ENCODE measurements at places on chromosomes 7 and 10.

DNA sequence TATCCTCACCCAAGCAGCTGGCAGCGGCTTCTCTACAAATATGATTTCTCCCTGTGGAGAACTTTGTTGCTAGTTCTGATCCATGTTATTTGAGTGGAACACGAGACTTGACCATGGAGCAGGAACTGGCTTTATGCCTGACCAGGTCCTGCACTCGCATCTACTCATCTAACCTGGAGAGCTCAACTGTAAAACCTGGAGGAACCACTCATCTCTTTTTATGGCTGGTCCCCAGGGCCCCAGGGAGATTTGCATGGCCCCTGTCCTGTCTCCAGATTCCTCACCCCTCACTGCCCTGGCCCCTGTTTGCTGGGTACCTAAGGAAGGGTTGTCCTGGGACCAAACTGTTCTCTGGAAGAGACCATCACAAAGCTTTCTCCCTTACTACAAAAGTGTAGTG lies 16.0 kb downstream of the TCAF1 start:
- no peak for DNase-seq

DNA sequence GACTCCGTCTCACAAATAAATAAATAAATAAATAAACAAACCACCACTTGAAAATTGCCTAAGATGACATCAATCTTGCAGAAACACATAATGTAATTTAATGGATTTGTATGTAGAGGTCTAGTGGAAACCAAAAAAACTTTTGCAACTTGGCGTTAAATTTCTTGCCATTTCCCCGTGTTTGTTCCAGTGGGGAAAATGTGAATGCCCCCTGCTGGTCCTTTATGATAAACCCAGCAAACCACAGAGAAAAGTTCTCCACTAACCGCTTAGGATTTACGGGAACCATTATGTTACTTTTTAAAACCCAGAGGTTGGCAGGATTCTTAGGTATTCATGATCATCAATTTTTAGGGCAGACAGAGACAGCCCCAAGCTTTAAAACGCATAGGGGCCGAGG lies 32.5 kb downstream of the LAMB4 start:
- DNase-seq = no peak

- DNase-seq = no peak
Observed at GRCh38 chr7:142860968-142861367, 6.1 kb downstream of the EPHB6 start.

DNA sequence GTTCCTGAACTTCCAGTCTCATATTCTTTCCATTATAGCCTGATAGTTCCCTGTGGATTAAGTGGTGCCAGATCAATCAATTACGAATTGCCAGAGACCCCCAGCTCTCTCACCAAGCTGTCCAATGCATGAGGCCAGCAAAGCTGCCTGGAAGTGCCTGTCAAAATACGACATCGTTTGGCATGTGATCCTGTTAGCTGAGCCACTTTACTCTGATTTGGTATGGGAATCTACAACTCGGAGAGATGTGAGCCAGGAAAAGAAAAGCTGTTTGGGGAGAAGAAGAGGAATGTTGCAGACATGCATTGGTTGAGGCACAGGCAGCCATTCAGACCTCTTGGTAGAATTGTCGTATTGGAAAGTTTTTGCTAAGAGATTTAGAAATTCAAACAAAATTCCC lies 3.9 kb downstream of the SNX10 start:
- DNase-seq = no peak

DNA sequence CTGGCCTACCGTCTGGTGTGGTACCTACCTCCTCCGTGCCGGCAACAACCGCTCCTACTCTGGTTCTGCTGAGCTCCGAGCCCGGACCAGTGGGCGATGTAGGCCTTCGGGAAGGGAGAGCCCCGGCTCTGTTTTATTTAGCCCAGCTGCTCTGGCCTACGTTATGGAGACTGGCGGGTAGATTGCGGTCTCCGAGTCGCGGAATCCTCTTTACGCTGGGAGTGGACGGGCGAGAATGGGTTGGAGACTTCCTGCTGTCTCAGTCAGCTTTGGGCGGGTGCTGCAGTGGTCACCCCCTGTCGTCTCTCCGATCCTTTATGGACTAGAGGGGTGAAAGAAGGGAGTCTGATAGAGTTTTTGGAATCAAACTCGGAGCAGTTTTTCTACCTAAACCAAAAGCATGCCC lies 406 bp downstream of the CBLL1 start:
- no peak for DNase-seq

DNA sequence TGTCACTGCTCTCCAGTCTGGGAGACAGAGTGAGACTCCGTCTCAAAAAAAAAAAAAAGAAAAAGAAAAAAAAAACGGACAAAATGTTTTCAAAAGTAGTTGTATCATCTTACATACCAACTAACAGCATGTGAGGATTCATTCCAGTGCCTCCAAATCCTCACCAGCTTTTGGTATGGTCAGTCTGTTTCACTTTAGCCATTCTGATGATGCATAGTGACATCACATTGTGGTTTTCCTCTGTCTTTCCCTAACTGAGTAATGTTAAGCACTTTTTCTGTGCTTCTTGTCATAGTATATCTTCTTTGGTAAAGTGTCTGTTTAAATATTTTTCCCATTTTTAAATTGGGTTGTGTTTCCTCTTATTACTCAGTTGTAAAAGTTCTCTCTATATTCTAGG lies 251.4 kb upstream of the CTBP2 start:
- no peak for DNase-seq

- DNase-seq = no peak
Observed at GRCh38 chr10:72709041-72709440, 17.1 kb downstream of the MCU start.

DNA sequence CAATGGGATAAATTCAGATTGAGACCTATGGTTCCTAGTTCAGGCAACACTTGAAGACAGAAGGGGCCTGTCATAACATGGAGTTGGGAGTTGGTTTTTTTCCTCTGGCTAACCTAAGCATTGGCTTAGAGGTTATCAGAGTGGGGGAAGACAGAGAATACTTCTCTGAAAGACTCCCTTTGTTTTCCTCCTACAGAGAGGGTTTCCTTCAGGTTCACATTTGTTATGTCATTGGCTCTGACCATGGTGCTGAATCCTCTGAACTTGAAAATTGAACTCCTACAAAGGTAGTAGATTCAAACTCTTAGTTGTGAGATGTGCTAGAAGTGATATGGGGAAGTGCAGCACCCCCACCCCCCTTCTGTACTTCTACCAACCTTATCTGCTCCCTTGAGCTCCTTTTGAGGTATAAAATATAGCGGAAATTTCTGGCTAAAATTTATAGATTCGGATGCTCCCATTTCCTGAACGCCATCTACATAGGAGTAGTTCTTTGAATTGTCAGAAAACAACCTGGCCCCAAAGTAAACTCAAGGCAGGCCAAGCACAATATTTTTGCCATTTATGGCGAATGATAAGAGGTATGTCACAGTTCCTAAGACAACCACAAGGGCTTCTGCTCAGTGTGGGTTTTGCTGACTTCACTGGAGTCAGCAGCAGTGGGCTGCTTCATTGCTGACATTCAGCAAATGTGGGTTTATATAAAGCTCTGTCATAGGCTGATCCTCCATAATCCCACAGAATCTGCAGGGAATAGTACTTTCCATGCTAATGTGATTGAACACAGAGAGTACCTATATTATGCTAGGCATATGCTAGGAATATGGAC lies 131.6 kb upstream of the KLF14 start:
- no peak for DNase-seq

DNA sequence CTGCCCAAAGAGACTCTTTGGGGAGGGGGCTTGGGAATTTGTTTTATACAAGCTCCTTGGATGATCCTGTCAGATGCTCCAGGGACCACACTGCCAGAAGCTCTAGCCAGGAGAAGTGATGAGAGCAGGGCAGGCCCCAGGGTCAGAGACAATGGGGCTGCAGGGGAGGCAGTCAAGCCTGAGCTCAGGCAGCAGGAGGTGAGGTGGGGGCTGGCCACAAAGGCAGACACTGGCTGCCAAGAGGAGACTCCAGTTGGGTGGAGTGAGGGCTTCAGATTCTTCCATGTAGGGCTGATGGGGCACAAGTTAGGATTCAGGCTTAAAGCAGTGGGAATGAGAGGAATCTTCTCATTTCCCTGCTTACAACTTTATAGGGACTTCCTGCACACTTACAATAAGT lies 35.6 kb upstream of the LOXL4 start:
- DNase-seq = no peak

DNA sequence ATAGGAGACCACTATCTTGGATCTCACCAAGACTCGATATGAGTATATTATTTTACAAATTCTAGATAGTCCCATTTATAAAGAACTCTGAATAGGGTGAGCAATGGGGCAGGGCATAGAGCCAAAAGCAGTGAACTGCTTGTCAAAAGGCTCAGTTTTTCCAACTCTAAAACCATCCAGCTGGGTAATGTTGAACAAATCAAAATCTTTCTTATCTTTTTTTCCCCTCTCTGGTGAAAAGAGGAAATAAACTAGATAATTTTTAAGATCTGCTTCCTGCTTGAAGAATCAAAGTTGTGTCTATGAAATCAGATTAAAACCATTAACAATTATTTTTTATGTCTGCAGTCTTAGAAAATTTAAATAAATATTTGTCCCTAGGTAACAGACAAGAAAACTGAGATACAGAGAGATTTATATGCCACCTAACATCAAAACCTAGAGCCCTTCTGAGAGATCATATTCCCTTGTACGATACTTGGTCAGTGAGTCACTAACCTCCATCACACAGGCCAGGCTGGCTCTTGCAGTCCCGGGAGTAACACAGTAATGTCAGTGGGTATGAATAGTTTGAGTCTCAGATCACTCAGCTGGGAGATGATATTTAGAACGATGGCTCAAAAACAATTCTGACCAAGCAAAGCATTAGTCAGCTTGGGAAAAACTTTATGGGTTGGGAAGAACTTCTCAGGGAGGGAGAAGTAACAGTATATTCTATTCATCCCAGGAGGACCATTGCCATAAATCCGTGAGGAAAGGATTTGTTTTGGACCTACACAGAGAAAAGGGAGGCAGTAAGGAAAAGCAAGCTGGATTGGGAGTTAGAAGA lies 178.8 kb downstream of the REEP3 start:
- DNase-seq = no peak

GRCh38 chr7:3056234-3057065 lies 12.8 kb upstream of the CARD11 start:
- no peak for DNase-seq

- DNase-seq = no peak
Observed at GRCh38 chr7:20200361-20200760, 16.8 kb downstream of the MACC1 start.

- no peak for DNase-seq
Observed at GRCh38 chr7:8117195-8117594, 144.8 kb downstream of the ICA1 start.

GRCh38 chr10:57849691-57850357 lies 417.9 kb downstream of the IPMK start:
- DNase-seq = no peak

GRCh38 chr10:74140553-74140952 lies 10.1 kb downstream of the AP3M1 start:
- DNase-seq = no peak

GRCh38 chr10:126702181-126702580 lies 31.7 kb upstream of the C10orf90 start:
- no peak for DNase-seq

DNA sequence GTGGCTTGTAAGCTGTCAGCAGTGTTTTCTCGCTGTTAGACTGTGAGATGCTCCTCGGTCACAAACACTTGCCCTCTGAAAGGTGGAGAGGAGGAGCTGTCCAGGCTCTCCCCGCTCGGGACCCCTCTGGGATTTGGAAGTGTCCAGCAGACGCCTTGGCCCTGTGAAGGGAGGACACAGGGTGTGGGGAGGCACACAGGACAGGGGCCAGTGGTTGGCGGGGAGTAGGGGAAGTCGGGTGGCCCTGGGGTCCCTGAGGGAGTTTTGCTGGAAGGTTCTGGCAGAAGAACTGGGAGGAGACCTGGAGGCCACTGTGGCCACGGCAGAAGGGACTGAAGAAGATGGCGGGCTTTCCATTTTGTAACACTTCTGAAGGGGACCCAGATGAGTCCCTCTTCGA lies 47.2 kb upstream of the DPYSL4 start:
- DNase-seq = no peak

DNA sequence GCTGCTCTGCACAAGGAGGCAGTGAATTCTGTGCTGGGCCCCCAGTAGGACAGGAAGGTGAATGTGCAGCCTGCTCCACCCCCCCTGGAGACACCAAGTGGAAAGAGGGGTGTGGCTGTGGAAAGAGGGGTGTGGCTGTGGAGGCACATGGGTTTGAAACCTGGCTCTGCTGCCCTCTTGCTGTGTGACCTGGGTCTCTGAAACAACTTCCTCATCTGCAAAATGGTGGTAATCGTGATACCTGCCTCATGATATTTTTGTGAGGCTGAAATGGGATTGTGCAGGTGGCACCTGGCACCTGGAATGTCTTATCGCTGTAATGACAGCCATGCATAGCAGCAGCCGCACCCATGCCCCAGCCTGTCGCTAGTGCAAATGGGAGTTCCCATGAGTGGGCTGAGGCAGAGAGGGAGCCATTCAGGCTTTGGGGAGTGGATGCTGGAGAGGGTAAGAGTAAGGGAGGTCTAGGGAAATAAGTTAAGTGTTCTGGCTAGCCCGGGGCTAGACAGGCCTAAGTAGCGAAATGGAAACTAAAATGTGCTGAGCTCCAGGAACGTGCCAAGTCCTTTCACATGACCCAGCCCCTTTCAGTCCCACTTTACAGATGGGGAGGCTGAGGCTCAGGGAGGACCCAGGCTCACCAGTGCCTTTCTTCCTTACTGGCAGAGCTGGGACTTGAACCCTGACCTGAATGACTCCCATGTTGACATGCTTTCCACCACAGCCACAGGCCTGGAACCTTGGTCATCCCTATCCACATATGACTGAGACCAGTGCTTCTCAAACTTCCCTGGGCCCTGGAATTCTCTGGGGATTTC lies 35.0 kb downstream of the C10orf105 start:
- DNase-seq = no peak

GRCh38 chr10:72315611-72316385 lies 38.9 kb downstream of the DNAJB12 start:
- no peak for DNase-seq

DNA sequence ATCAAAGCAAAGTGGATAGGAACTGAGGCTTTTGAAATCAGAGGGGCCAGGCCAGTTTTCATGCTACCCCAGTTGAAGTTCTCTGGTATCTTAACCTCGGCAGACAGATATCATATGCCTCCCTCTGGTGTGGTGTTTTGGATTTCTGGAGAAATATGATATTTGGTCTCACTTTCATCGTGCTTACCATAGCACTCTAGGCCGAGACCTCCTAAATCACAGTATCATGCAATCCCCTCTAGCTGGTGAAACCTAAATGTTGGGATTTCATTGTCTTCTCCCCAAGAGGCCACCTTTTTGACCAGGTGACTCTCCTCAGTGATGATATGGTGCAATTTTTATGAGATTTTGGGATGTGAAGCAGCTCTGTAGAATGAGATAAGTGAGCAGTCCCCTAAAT lies 183.5 kb downstream of the CREB5 start:
- DNase-seq = no peak

GRCh38 chr7:128791972-128792327 lies 182 bp downstream of the CCDC136 start:
- no peak for DNase-seq

GRCh38 chr10:22473044-22473443 lies 127.7 kb downstream of the SPAG6 start:
- DNase-seq = no peak

GRCh38 chr10:102800611-102801335 lies 36.4 kb downstream of the CYP17A1 start:
- no peak for DNase-seq

Measured in NCI-H524 treated with DMSO at 0.1 percent for 48 hours (cell line).